ENCODE measurements at places on chromosomes 2 and 18.

GRCh38 chr2:61220768-61221167 lies 58.8 kb downstream of the C2orf74 start:
- DNase-seq: no peak

GRCh38 chr2:217166241-217166850 lies 306.5 kb upstream of the TNP1 start:
- no peak for DNase-seq

DNA sequence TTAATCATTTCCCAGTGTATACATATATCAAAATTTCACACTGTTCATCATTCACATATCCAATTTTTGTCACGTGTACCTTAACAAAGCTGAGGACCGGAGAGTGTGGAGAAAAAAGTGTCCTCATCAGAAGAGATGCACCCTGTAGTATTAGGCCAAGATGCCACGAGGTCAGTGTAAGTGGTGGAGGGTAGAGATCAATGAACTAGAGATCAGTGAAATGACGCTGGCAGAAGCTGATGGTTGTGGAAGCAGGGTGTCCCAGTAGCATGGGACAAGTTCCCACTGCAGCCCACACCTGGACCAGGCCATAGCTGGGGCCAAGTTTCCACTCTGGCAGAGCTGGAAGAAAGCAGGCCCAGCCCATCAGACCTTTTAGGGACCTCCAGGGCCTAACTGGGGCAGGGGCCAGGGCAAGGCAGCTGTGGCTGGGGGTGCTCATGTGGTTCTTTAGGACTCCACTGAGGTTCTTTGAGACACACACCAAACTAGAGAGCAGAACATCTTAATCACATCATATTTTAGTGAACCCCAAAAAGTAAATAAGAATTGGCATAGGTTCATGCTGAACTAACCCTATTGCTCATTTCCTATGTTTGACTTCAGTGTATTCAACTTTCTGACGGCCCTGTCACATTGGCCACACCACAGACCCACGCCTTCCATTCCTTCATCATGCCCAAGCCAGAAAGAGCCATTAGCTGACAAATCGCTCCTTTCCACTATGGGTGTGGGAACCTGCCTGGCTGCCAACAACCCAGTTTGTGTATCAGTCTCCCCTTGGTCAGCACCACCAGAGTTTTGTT lies 21.6 kb upstream of the GPR55 start:
- no peak for DNase-seq

DNA sequence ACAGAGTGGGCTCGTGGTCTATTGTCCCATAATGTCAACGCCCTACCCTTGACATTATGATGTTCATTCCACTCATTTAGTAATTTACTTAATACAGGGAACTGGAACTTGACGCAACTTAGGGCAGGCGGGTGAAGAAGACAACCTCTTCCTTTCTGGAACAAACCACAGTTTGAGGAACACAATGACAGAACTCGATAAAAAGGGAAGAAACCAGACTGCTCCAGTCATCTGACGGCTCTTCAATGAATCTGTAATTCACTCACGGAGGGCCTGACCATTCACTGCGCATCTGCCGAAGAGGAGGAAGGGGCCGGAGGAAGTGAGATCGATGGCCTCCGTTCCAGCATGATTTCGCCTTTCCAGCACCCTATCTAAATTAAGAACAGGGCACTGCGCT lies 83.2 kb downstream of the BCL2 start:
- DNase-seq: no peak

DNA sequence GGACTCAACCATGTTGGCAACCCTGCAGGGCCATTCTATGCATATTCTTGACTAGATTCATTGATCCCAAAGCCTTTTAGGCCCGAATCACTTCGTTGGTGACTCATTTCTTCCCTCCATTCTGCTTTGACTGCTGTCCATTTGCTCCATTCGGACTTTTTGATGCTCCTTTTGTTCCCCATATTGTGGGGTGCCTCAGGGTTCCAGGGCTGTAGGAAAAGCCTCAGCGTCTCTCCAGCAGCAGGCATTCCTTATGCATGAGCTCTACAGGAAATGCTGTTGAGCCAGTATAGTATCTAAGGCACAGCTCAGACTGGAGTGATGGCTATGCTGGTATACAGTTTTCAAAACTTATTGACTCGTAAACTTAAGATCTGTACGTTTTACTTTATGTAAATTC lies 292.6 kb downstream of the PRKCE start:
- no peak for DNase-seq

DNA sequence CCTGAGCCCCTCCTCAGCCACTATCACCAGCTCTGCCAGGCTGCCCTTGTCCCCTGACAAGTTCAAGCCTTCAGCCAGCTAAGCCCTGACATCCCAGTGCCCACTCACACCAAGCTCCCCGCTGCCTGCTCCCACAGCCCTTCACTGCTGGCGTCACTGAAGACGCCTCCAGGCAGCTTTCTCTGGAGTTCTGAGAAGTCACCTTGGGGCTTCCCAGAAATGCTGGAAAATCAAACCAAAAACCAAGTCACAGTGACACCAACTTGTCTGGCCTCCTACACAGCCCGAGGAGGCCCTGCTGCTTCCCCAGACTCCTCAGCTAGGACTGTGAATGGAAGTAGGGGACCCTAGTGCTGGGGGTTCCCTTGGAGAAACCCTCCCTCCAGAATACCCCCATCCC lies 2.2 kb upstream of the TNS1 start:
- no peak for DNase-seq

GRCh38 chr18:11034884-11035283 lies 114.5 kb downstream of the PIEZO2 start:
- no peak for DNase-seq

GRCh38 chr2:156342254-156343095 lies 10.0 kb upstream of the NR4A2 start:
- DNase-seq: peak; percentile 93

GRCh38 chr2:47631792-47632398 lies 151.1 kb upstream of the MSH6 start:
- DNase-seq: no peak

- DNase-seq: no peak
Measured at GRCh38 chr2:163713534-163714311, 22.1 kb downstream of the FIGN start.

- no peak for DNase-seq
Measured at GRCh38 chr18:45680066-45680690, 43.8 kb upstream of the SLC14A1 start.

GRCh38 chr18:53946594-53946993 lies 277.9 kb downstream of the MBD2 start:
- DNase-seq: no peak

- DNase-seq: no peak
Measured at GRCh38 chr18:48308755-48309575, 100.2 kb downstream of the ZBTB7C start.

- DNase-seq: no peak
Measured at GRCh38 chr18:22624176-22624575, 206.5 kb upstream of the CTAGE1 start.

DNA sequence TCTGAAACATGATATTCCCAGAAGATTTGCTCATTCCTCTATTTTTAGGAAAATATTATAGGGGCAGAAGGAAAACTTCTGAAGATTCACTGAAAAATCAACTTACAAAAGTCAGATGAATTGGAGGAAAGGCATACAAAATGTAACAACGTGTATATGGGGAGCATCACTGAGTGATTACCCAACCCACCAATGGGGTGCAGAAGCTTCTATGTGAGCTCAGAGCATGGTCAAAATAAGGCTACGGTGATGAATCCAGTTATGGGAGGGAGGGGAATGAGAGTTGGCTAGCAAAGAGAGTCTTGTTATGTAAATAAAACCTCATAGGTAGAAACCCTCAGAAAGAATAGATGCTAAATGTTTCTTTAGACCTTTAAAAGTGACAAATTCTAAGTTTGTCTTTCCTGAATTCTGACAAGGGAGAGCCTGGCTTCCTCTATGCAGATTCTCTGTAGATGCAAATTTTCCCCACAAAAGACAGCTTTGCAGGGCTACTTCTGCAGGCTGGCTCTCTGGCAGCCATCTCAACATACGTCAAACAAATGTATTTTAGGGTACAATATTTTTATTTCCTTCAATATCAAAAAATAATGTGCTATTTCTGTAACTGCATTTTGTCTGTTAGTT lies 171.4 kb upstream of the NDUFV2 start:
- no peak for DNase-seq

DNA sequence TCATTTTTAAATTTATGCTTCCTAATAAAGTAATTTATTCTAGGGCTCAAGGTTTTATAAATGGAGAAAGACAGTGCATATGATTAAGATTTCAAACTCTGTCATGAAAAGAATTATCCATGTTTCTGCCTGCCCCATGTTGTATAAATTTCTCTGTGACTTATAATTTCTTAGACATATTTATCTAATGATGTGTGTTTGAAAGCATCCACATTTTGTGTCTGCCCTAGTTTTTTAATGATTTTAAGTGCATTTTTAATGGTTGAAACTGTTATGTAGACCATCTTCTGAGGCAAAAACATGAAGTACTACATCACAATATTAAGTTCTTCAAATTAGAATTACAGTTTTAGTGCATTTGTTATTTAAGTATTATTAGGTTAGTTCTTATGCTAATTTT lies 71.2 kb downstream of the PTPRM start:
- no peak for DNase-seq

- DNase-seq: no peak
Measured at GRCh38 chr2:237967463-237967951, 693 bp downstream of the UBE2F start.

GRCh38 chr2:193240752-193241151 lies 1046.0 kb upstream of the TMEFF2 start:
- no peak for DNase-seq

DNA sequence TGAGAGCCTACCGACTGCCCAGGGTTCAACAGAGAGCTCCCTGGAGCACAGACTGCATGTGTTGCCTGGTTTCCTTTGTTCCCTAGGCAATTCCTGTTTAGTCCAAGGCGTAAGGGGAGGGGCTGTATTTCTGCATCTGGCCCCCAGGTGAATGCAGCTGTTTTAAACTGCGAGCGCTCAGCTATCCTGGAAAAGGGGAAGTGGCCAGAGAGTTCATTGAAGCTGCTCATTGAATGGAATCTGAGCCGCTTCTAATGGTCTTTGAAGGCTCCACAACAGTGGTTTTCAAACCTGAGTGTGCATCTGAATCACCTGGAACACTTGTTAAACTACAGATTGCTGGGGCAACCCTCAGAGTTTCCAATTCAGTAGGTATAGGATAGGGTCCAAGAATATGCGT lies 18.1 kb downstream of the MAPK4 start:
- no peak for DNase-seq

GRCh38 chr2:98460573-98461497 lies 16.2 kb downstream of the INPP4A start:
- peak; percentile 72 for DNase-seq

DNA sequence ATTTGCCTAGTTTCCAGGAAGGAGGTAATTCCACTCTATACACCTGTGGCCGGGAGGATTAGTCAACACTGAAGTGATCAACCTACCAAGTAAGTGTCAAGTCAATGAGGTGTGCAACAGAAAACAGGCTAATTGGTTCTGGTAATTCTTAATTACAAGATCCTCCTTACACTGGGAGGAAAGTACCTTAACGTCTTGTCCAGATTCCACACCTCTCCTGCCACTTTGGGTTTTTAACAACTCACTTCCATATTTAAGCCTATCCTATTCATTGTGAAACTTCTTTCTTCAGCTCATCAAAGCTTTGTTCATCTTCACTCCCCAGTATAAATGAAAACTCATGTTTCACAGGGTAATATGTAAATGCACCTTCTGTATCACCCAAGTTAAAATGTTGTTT lies 22.0 kb upstream of the MAP4K4 start:
- no peak for DNase-seq

- DNase-seq: no peak
Measured at GRCh38 chr2:70685771-70686171, 82.2 kb downstream of the ADD2 start.

DNA sequence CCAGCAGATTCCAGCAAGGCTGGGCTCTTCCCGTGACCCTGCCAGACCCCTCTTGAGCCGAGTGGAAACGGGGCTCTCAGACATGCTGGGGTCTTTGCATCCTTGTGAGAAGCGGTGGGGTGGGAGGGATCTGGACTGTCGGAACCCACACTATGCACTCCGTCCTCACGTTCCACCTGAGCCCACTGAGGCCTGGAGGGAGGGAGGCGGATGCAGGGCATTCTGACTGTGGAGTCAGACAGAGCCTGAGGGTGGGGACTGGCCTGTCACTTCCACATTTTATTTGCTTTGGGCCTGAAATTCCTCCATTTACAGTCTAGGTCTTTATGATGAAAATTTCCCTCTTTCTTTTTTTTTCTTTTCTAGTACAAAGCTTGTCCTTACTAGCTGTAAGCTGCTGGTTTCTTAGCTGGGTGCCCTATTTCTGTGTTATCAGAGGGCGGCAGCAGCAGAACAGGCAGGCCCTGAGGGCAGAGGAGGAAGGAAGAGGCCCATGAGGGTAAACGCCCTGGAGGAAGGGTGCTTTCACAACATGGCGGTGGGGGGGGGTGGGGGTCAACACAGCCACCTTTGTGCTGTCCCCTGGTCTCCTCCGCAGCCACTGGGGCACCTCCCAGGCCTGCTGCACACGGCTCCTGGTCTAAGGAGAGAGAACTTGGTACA lies 373.5 kb upstream of the MYT1L start:
- peak; percentile 19 for DNase-seq

- DNase-seq: no peak
Measured at GRCh38 chr2:108936866-108937265, 52.2 kb downstream of the EDAR start.

GRCh38 chr2:69119104-69119894 lies 106.3 kb downstream of the ANTXR1 start:
- DNase-seq: no peak

- no peak for DNase-seq
Measured at GRCh38 chr2:30310371-30310770, 79.0 kb downstream of the LBH start.

- no peak for DNase-seq
Measured at GRCh38 chr2:118847762-118848172, 319 bp upstream of the EN1 start.

DNA sequence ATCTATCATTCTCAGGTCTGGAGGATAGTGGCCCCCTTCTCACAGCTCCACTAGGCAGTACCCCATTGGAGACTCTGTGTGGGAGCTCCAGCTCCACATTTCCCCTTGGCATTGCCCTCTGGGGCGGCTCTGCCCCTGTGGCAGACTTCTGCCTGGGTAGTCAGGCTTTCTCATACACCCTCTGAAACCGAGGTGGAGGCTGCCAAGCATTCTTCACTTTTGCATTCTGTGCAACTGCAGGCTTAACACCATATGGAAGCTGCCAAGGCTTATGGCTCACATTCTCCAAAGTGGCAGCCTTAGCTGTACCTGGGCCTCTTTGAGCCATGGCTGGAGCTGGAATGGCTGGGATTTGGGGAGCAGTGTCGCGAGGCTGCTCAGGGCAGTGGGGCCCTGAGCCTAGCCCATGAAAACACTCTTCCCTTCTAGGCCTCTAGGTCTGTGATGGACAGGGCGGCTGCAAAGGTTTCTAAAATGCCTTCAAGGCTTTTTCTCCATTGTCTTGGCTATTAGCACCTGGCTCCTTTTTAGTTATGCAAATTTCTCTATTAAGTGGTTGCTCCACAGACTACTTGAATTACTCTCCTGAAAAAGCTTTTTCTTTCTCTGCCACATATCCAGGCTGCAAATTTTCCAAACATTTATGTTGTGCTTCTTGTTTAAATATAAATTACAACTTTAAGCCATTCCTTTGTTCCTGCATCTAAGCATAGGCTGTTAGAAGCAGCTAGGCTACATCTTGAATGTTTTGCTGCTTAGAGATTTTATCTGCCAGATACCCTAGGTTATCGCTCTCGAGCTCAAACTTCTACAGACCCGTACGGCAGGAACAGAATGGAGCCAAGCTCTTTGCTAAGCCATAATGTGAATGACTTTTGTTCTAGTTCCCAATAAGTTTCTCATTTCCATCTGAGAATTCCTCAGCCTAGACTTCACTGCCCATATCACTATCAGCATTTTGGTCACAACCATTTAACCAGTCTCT lies 206.5 kb downstream of the CPS1 start:
- DNase-seq: no peak

- no peak for DNase-seq
Measured at GRCh38 chr2:24597181-24597870, 106.3 kb downstream of the NCOA1 start.

All from CD4-positive, alpha-beta T cell treated with Interleukin-4 for 1 hour (primary cell).